ENCODE measurements at places on chromosomes 16 and 17.

DNA sequence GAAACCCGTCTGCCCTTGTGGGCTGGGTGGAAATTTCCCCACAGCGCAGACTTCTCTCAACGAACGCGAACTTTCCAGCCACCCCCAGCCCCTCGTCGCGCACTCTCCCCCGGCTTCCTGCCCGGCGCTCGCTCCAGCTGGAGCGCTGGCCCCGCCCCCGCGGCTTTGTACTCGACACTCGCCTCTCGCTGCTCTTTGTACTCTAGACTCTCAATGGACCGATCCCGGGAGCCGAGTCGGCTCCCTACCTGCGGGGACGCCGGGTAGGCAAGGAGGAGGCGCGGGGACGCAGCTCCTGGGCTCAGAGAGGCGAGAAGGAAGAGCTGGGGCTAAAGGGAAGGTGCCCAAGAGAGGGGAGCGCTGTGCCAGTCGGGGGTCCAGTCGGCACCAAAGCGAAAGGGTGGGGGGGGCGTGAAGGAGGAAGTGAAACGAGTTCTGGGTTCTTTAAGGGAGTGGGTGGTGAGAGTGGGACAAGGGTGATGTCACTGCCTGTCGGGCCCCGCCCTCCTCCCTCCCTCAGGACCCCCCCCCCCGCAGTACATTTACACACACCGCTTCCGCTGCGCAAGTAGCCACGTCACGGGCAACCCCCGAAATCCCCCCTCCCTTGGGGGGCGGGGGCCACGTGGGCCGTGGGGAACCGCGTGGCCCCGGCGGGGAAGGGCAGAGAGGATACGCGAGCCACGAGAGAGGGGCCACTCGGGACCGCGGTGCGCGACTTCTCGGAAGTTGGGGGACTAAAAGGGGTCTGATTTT, 9.7 kb downstream of the KDM6B start:
- DNase-seq = peak; percentile 84

DNA sequence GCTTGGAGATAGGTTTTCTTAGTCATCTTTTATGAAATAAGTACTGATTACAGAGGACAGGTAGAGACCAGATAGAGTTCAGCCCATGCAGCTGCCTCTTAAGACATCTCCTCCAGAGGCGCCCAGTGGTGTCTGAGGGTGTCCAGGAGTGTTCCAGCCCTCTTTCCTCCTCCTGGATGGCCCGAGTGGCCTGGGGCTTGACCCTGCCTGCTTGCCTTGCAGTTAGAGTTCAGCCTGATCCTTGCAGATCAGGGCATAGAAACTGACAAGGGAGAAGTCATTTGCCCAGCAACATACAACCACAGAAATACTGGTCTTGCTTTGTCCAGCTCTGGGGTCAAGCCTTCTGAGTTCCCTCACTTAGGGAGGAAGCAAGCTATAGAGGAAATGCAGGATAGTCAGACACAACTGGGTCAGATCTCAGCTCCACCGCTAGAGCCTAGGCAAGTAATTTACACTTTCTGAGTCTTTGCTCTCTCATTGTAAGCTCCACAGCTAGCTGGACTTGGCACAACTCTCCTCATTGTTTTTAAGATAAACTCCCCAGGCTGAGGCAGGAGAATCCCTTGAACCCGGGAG, 3.6 kb upstream of the CCL1 start:
- DNase-seq = no peak

- no peak for DNase-seq
Observed at GRCh38 chr17:58528443-58528842, 14.0 kb upstream of the MTMR4 start.

DNA sequence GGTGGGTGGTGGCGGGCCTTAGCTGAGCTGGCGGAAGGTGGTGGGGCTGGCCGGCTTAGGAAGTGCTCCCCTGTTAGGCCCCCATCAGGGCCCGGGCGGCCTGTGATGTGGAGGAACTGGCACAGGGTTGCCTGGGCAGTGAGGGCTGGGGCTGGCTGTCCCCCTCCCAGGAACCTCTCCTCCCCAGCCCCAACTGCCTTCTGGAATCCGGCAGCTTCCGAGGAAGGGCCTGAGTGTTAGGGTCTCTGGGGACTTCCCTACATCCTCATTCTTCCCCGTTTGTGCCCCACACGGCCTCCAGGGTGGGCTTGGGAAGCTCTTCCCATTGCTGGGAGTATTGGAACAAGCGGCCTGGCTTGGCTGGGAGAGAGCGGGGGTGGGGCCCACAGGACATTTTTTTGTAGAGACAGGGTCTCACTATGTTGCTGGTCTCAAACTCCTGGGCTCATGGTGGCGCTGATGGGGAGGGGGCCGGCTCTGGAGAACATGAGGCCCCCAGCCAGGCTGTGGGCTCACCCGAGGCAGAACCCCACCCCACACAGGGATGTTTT, 89.9 kb upstream of the CIBAR2 start:
- DNase-seq = peak; percentile 62

- peak; percentile 18 for DNase-seq
Observed at GRCh38 chr17:51132964-51133319, 12.3 kb upstream of the SPAG9 start.

GRCh38 chr17:35734396-35734795, 3.0 kb downstream of the RASL10B start:
- DNase-seq = no peak

- no peak for DNase-seq
Observed at GRCh38 chr16:15822957-15823356, 33.9 kb downstream of the MYH11 start.

- no peak for DNase-seq
Observed at GRCh38 chr16:88651989-88652761, 1.3 kb upstream of the CYBA start.

DNA sequence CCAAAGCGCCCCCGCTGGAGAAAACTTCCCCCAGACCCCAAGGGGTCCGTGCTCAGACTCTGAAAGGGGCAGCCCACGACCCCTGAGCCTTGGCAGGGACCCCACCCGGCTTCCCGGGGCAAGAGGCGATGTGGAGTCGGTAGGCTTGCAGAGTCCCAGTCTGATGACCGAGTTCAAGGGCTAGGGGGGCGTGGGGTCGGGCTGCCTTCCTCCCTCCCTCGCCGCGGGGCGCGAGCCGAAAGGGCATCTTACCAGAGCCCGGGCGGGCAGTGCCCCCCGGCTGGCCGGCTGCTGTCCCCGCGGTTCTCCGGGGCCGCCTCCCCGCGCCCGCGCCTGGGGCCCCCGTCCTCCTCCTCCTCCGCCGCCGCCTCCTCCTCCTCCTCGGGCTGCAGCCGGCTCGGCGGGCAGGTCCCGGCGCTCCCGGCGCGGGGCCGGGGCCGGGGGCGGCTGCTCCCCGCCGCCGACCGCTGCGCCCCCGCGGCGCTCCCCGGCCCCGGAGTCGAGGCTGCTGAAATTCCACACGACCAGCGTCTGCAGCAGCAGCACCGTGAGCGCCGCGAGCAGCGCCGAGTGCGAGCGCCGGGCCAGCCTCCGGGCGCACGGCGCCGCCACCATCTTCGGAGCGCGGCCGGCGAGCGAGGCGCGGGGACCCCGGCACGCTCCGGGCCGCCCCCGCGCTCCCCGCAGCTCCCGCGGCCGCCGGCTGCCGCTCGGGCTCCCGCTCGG, 415 bp downstream of the XYLT1 start:
- DNase-seq = no peak

DNA sequence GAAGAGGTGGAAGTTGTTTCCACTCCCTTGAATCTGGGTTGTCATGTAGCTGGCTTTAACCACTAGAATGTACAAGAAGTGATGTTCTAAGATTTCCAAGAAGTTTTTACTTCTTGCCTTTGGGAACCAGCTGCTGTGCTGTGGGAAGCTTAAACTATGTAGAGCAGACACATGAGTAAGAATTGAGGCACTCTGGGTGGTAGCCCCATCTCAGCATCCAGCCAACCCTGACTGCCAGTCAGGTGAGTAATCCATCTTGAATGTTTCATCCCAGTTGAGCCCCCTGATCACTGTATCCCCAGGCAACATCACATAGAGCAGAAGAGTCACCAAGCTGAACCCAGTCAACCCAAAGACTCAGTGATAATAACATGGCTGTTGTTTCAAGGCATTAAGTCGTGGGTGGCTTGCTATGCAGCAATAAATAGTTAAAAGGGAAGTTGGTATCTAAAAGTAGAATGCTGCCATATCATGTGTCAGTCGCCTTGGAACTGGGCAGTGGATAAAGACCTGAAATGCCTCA, 62.8 kb upstream of the GPR139 start:
- DNase-seq = no peak

DNA sequence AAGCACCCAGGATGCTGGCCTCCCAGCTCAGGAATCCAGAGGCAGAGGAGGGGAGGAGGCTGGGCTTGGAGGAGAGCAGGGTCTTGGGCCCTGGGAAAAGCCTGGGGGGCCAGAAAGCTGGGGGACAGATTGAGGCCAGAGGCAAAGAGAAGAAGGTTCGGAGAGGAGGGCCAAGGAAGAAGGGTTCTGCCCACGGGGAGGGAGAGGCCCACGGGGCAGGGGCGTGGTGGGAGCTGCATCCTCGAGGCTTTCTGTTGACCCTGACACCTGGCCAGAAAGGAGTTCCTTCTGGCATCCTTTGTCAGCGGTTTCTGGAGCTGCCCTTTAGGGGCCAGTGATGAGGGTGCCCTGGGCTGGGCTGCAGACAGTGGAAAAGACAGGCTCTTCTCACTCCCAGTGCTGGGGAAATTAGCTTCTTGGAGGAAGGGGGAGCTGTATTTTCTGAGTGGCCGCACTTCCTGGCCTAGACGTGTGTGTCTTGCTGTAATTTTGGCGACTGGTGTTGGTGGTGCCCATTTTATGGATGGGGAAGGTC, 308.7 kb downstream of the SEC14L1 start:
- no peak for DNase-seq

Data from fibroblast of skin of scalp (primary cell).